Myometrial cell (primary cell): ENCODE measurements at places on chromosomes 5 and 9. TPM values are rescaled to one million over a fixed set of nuclear protein-coding genes. Genes with fewer than 3 reads are reported as not detected.

NUTM2F gene
- not detected in 2 replicates for total RNA-seq

PROB1 gene
- 2.3 and 2.8 TPM in 2 replicates for total RNA-seq

IFNA2 gene
- total RNA-seq = not detected in 2 replicates

ANKRD55 gene
- total RNA-seq = not detected in 2 replicates

PHF24 gene
- not detected in 2 replicates for total RNA-seq

SLC30A5 gene
- total RNA-seq = 50.5 and 77.4 TPM in 2 replicates

F2RL2 gene
- total RNA-seq = 0.58 and 1.8 TPM in 2 replicates

FOXD4L3 gene
- not detected in 2 replicates for total RNA-seq

SPEF2 gene
- total RNA-seq = 1.7 and 6.4 TPM in 2 replicates

EMB gene
- total RNA-seq = not detected in 2 replicates

ATOSB gene
- total RNA-seq = 15.8 and 19.6 TPM in 2 replicates

CARD6 gene
- 4.9 and 5.5 TPM in 2 replicates for total RNA-seq

TMEM232 gene
- total RNA-seq = 1.2 TPM in 1 of 2 replicates, not detected in the other

EIF4E1B gene
- total RNA-seq = not detected in 2 replicates

PCDHGA7 gene
- total RNA-seq = 0.89 and 2.0 TPM in 2 replicates

KIF4B gene
- total RNA-seq = under 0.01 TPM in 1 of 2 replicates, not detected in the other

RLN2 gene
- 0.18 TPM in 1 of 2 replicates, not detected in the other for total RNA-seq

TEX48 gene
- not detected in 2 replicates for total RNA-seq

SHOC1 gene
- under 0.01 TPM in 2 replicates for total RNA-seq

SCGB3A2 gene
- total RNA-seq = not detected in 2 replicates

MORN5 gene
- not detected in 2 replicates for total RNA-seq

IL5 gene
- total RNA-seq = not detected in 2 replicates

WDR31 gene
- total RNA-seq = 0.29 and 2.1 TPM in 2 replicates

LHFPL2 gene
- total RNA-seq = 21.6 and 28.0 TPM in 2 replicates

RASGRF2 gene
- 2.9 and 5.1 TPM in 2 replicates for total RNA-seq

CCNJL gene
- total RNA-seq = not detected in 2 replicates

CCDC192 gene
- total RNA-seq = not detected in 2 replicates

SLC6A7 gene
- not detected in 2 replicates for total RNA-seq

GPX3 gene
- total RNA-seq = 2.7 and 10.1 TPM in 2 replicates

MEF2C gene
- total RNA-seq = 2.6 and 3.7 TPM in 2 replicates

HK3 gene
- total RNA-seq = not detected in 2 replicates

SH3GL2 gene
- total RNA-seq = not detected in 2 replicates

DNLZ gene
- total RNA-seq = 32.6 and 49.3 TPM in 2 replicates
